ENCODE measurements at places on chromosomes 5 and 9.
A peak's percentile ranks its signal among the peaks of the same experiment; 100 is the strongest.

DNA sequence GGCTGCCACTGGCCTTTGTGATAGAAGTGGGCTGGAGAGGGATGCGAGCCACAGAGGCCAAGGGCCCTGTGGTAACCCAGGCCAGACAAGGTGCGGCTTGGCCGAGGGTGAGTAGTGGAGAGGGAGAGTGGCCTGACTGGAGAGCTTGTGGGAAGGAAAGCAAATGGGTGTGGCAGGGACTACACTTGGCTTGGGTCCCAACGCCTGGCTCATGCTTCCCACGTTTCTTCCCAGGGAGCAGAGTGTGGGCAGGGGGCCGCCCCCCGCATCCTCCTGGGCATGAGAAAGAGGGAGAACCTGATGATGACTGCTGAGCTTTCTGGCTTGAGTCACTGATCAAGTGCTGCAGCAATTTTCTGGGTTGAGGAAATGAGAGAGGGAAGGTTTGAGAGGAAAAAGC, 95.7 kb downstream of the ANKH start:
- DNase-seq = no peak

DNA sequence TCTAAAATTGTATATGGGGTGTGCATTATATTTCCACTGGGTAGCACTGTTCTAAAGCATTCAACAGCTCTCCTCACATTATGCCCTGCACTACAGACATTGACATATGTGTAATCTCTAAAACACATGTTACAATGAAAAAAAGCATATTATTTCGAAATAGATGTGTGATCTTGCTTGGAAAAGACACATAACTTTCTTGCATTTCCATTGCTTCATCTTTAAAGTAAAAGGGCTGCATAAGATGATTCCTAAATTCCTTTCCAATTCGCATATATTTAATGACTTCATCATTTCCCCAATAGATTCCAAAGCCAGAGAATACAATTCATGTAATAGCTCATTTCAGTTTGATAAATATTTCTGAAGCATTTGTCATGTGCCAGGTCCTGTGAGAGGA, 566.9 kb downstream of the PDE4D start:
- DNase-seq = no peak

GRCh38 chr5:54822324-54822687, 163.1 kb downstream of the ESM1 start:
- DNase-seq = no peak

- DNase-seq = no peak
Measured at GRCh38 chr5:169805937-169806700, 169.0 kb downstream of the DOCK2 start.

DNA sequence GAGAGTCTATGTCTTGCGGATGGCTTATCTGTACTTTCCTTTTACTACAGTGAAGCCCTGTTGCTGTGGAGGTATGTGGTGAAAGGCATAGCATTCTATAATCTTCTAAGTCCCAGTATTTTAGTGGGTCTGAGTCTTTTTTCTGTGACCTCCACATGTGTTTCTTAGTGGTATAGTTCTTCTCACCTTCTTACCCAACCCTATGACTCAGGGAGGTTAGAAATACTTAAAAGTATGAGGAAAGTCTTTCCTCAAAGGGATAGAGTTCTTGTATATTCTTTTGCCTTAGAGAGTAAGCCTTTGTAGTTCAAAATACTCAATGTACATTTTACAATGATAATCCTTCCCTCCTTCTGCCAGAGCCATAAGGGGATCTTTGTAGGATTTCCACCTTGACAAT, 621.9 kb upstream of the CTNND2 start:
- no peak for DNase-seq

DNA sequence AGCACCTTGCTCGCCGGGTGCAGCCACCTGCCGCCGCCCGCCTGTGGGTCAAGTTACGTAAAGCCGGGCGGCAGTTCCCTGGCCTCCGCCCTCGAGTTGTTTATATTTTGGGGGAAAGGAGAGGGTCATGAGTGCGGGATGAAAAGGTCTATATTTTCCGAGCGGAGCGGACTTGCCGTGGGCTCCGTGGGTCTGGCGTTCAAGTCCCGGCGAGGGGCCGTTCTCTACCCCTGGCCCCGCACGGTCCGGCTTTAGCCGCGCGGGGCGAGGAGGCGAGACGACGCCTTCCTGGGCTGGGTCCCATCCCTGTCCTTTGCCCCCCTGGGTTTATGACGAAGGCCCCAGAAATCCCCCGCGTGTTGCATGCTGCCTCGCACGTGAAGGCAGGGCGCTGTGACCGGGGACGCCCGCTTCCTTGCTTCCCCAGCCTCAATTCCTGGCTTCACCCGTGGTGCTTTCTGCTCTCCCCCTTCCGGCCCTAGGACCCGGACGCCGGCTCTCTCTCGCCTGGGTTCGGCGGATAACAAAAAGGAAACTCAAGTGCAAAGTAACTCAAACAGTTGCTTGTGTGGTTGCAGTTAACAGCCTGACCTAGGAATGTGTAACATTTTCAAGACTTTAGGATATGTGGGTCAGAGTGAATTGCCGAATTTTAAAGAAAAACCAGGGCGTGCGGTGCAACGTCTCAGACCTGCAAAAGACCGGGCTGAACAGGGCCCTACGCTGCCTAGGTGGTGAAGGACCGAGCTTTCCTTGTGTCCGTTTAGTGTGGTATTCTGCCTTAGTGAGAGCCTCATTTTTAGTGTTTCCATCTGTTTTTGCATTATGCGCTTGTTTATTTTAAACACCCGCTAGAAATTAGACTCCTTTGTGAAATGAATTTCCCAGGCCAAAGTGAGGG, 810 bp downstream of the VPS13A start:
- peak; percentile 25 for DNase-seq

DNA sequence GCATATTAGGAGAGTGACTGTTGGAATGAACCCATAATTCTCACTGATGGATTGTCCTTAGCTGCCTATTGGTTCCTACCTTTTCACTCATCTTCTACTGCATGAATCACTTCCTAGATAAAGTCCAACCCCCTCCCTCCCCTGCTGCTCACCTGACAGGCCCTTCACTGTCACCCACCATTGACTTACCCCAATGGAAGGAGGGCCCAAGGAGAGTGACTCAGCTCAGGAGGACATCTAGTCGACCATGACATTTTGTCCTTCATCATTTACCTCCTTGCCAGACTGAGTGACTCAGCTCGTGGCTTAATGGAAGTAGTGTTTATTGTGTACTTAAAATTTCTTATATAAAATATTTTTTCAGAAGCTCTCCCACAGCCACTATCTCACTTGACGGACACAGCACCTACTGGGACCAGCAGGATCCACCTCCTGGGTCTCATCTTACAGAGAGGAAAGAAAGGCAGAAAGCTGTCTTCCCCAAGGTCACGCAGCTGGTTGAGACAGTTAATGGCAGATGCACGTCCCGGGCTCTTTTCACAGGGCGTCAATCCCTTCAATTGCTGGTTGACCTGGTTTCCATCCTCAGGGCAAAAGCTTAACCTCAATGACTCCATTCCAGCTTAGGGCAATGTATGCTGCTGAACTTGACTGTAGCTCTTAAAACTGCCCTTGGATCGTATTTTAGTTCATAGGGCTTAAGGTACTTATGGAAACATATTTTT, 142.3 kb downstream of the MARCHF11 start:
- DNase-seq = no peak

- DNase-seq = no peak
Measured at GRCh38 chr9:129480227-129480626, 140.7 kb downstream of the C9orf50 start.

GRCh38 chr5:31412324-31412723, 119.6 kb downstream of the DROSHA start:
- DNase-seq = no peak
